Astrocyte of the hippocampus (primary cell): ENCODE measurements at places on chromosomes 7 and 10.

DNA sequence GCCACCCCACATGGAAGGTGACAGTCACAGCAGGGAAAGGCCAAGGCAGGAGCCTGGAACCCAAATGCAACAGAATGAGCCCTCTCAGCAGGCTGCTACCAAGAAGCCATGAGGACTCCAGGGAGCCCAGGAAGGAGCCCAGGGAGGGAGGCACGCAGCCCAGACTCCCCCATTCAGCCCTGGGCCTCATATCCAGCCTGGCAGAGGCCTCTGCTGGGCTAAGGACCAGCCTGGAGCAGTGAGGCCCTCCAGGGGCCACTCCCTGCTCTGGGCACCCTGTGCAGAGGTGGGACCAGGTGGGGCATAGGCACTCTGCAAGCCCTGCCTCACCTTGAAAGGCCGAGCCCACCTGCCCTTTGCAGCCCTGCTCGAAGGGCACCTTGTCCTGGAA, 25.8 kb upstream of the ZNF488 start:
- no peak for DNase-seq

DNA sequence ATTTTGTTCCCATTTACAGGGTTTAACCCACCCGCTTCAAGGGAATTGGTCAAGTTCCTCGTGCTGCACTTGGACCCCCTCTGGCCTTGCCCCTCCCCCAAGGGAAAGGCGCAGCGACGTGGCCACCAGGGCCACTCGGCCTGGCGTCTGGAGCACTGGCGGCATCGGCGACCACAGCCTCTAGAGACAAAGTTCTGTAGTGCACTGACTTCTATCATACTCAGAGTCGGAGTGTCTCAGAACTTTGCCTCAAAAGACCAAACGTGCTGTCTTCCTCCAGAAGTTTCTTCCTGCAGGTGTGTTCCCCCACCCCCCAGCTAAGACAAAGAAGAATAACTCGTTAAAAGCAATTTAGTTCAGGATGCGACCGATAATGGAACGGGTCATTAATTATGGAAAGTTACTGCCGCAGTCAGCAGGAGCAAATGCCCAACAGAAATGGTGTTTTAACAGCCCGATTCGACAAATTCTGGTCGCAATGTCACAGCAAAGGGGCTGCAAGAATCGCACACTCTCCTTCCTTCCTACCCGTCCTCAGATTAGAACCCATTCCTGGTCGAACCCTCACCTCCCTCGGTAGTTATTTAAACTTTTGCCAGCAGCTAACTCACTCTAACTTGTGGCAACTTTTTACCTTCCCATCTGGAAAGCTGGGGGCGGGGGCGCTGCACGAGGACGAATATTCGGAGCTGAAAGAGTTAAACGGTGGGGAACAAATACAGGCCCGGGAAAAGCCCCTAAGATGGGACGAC, 202.1 kb upstream of the NFE2L3 start:
- DNase-seq, result no peak

DNA sequence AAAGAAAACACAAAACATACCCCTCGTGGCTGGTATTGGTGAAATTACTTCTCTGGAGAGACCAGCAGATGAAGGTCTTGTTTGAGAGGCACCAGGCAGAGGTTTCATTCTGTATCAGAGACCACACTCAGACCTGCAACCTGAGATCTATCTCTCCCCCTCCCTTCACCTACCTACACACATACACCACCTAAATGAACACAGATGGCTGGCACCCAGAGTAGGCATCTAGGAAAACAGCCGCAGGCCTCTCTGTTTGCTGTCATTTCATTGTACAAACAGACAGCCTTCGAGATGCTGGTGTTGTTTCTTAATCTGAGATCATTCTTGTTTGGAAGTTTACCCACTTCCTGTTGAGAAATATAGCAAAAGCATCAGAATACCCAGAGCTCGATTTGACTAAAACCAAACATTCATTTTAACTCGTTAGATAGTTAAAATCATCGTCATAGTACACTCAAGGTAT, 173.9 kb upstream of the SLC25A13 start:
- no peak for DNase-seq

- DNase-seq, result no peak
Measured at GRCh38 chr10:4826792-4827324, 851 bp downstream of the AKR1E2 start.

GRCh38 chr7:121954803-121955202, 81.8 kb downstream of the PTPRZ1 start:
- peak; percentile 52 for DNase-seq

DNA sequence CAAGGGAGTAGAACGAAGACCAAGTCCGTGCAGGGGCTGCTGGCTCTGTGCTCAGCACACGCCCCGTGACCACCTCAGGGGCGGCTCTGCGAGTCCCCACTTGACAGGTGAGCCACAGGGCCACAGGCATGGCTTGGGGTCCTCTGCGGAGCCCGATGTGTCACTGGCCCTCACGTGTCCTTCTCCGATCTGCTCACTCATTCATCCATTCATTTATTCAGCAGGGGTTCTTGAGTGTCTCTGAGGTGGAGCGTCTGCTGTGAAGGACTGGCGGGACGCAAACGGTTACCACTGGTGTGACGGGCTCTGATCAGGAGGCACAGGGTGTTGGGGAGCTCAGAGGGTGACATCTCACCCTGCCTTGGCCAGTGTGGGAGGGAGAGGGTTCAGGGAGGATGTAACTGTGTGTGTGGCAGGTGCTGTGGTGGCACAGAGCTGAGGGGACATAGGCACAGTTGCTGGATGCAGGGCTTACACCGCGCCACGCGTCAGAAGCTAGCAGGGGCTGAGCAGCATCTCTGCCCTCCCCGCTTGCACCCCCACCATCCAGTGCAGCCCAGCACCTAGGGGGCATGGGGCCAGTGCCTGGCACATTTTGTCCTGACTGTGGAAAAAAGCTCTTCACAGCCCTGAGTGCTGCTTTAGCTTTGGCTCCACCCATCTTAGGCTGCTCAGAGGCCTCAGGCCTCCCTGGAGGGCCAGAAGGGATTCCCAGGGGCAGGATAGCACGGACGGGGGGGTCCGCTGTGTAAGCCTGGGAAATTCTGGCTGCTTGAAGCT, 116.8 kb downstream of the LHPP start:
- DNase-seq, result no peak

- peak; percentile 72 for DNase-seq
Measured at GRCh38 chr7:1665549-1666316, 4.3 kb upstream of the ELFN1 start.

GRCh38 chr10:115772606-115773005, 500.4 kb downstream of the GFRA1 start:
- DNase-seq, result peak; percentile 74

GRCh38 chr10:6980353-6980752, 400.3 kb upstream of the PRKCQ start:
- no peak for DNase-seq

- DNase-seq, result no peak
Measured at GRCh38 chr10:123787566-123787965, 104.0 kb downstream of the CPXM2 start.
